RWPE2 (cell line): ENCODE measurements at places on chromosomes 7 and 10.
A peak's percentile ranks its signal among the peaks of the same experiment; 100 is the strongest.

- no peak for DNase-seq
Observed at GRCh38 chr10:131186547-131187253, 124.8 kb downstream of the TCERG1L start.

DNA sequence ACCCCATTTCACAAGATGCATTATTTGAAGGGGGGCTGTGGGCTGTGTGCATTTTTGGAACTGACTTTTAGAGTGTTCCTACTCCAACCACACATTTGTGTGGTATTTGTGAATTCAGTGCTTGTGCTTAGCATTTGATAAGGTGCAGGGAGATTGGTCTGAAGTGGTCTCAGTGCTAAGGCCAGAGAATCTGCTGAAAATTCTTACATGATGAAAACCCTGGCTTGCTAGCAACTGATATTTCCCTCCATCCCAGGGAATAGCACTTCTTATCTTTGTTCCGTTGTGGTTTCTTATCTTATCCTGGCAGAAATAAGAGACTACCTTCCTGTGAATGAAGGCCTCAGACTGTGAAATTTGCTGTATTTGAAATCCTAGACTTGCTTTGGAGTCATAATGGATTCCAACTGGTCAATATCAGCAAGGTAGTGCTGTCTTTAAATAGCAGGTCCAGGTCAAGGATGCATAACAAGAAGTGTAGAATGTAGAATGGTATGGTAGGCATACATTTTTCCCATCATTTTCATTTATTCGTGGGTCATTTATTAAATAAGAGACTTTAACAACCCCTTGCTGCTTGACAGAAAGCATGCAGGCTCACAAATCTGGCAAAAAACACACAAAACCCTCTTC lies 986.9 kb downstream of the REEP3 start:
- DNase-seq = no peak

GRCh38 chr10:91163269-91163868 lies 57.1 kb upstream of the PCGF5 start:
- peak; percentile 64 for DNase-seq

- DNase-seq = no peak
Observed at GRCh38 chr7:31805209-31805818, 118.3 kb downstream of the PPP1R17 start.

DNA sequence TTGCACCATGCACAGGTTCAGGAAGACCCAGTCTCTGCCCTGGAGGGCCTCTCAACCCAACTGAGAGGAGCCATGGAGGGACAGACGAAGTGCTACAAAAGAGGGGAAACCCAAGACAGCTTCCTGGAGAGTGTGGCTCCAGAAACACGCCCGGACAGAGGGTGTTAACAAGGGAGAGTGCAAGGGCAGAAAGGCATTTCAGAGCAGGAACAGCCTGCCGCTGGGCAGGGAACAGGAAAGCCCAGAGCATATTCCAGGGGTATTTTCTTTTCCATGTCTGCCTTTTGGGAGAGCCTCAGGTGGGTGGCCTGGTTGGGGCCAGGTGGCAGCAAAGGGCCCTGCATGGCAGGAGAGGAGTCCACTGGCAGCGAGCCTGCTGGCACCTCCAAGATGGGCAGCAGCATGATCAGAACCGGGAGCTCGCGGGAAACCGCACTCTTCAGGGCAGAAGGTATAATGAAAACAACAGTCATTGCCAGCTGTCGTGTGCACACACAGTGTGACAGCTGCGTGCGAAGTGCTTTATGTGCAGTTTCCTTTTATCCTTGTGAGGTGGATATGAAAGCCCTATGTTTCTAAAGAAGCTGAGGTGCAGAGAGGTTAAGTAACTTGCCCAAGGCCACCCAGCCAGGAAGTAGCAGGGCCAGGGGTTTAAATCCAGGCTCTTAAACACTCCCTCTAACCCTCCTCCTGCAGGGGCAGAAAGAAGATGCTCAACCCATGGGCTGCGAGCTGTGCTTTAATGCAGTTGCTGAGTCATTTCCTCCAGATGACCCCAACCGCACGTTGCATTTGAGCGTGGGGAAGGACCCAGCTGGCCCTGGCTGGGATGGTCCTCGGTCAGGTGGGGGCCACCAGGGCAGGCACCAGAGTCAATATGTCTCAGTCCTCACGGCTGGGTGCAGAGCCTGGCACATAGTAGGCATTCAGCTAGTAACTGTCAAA lies 128.6 kb downstream of the OAT start:
- peak; percentile 28 for DNase-seq

DNA sequence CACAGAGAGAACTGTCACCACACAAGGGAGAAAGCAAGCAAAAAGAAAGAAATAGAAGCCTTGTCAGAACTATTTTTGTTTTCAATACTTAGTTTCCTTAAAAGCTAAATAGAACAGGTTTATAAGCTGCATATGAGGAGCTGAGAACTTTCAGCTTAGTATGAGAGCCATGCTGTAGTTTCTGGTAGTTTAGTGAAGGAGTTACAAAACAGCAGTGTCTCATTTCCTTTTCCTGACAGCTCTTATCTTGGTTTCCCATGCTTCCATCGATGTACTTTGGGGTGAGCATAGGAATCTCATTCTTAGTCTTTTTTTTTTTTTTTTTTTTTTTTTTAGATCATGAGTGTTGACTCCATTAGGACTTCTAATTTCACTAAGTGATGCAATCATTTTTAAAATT lies 8.6 kb upstream of the CHRM2 start:
- DNase-seq = no peak

DNA sequence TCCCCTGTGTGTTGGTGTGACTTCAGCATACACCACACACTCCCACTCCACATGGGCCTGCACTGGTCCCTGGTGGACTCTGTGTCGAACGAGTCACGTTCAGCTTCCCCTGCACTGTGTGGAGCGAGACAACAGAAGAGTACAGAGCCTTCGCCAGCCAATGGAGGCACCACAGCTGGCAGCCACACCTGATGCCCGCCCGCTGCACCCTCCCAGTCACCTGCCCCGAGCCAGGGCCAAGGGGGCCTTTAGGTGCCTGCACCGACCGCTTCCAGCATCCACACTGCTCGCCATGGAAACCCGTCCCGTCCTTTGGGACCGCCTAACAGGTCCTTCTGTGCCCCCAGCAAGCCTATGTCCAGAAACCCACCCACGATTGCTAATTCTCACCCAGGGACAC lies 9.2 kb downstream of the FOXL3 start:
- no peak for DNase-seq

DNA sequence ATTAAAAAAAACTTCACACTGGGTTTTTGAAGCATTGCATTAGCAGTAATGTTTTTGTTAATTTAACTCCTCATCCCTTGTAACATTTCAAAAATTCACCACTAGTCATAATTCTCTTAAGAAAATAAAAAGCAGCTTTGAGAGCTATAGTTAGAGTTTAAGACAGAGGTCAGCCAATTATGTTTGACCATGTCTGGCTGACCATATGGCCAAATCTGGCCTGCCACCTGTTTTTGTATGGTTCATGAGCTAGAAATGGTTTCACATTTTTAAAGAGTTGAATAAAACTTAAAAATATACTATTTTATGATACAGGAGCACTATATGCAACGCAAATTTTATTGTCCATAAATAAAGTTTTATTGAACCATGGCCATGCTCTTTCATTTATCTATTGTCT lies 73.0 kb upstream of the LRRTM3 start:
- DNase-seq = no peak

- no peak for DNase-seq
Observed at GRCh38 chr7:29971566-29972314, 17.9 kb downstream of the SCRN1 start.
